ENCODE measurements at places on chromosomes 5 and 9.

DNA sequence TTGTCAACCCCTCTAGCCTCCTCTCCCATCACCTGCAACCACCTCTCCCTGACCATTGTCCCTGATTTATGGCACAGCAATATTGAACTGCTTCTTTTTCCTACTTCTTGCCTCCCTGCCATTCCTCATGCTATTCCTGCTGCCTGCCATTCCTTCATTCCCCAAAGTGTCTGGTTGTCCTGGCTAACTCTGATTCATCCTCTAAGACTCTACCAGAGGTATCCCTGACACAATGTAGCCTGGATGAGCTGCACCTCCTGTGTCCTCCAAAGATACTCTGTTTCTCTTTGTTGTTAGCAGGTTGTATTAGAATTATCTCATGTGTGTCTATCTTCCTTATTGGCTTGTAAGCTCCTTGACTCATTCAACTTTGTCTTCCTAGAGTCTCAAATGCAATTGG is 53.5 kb upstream of the PTPN3 start:
- DNase-seq: no peak

GRCh38 chr5:60010328-60010727 is 116.8 kb upstream of the PDE4D start:
- DNase-seq: no peak

DNA sequence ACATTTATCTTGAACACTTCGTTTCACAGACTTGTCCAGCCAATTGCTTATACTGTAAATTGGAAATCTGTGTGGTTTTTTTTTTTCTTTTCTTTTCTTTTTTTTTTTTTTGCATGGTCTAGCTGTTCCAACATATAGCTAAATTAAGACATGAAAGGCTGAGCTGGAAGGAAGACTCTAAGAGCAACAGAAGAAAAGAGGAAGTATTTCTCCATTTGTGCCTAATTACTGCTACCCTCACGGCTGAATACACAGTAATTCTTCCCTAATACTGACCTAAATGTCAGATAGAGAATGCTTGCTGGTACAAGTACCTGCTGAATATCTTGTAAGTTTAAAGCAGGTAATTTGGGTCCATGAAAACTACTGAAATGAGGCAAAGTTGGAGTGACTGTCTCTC is 11.0 kb upstream of the HAPLN1 start:
- DNase-seq: no peak

DNA sequence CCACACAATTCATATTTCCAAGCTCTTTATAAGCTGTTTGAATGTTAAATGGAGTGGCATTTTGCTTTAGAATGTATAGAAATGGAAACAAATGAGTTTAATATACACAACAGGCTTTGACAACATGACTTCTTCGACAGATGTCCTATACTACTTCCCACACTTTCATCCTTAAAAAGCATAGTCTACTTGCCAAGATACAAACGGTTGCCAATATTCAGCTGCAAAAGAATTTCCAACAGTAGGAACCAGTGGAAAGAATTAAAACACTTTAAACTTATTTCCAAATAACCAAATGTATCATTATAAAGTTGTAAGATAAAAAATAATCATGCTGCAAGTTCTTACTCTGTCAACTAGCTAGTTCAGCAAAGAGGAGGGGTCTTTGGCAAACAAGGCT is 456.4 kb downstream of the PDE4D start:
- DNase-seq: no peak

DNA sequence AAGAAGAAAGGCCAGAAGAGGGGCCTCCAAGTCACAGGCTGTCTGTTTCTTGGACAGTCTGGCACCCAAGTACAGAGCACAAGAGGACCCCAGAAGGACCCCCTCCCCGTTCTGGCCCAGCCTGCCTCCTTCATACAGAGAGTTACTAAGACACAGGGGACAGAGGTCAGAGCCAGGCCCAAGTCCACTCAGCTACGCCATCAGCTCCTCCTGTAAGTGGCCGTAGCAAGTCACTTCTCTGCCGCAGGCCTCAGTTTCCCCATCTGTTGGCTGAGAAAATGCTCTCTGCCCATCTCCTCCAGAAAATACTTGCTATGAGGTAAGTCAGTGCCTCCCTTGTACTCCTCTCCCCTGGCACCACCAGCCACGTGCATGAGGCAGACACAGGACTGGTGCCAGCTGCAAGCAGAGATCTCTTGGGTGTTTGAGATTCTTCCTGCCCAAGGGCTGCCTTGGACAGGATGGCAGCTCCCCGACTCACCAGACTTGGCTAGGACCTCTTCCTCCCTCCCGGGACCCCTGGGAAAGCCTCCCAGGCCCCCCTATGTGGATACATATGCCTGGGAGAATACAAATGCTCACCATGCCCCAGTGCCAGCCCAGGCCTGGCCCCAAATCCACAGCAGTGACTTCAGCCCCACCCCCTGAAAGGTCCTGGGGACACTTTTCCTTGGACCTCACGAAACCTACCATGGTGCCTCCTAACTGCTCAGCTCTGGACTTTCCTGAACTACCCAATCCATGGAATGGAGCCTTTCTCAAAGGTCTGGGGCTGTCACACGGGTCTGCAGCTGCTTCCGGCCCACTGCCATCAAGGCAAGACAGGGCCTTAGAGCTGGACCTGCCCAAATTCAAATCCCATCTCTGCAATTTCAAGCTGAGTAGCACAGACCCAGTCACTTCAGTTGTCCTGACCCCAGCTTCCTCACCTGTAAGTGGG is 5.1 kb downstream of the EEIG1 start:
- DNase-seq: no peak

DNA sequence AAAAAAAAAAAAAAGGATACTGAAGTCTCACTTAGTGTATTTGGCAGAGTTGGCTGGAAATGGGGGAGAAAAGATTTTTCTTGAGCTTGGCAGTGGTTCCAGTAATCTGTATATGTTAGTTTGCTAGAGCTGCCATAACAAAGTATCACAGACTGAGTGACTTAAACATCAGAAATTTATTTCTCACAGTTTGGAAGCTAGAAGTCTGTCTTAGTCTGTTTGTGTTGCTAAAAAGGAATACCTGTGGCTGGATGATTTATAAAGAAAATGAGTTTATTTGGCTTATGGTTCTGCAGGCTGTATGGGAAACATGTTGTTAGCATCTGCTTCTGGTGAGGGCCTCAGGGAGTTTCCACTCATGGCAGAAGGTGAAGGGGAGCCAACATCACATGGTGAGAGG is 89.6 kb upstream of the CEP78 start:
- DNase-seq: no peak

- no peak for DNase-seq
Measured at GRCh38 chr9:113566712-113567071, 103.2 kb downstream of the RGS3 start.

- no peak for DNase-seq
Measured at GRCh38 chr9:15271403-15271802, 35.6 kb downstream of the TTC39B start.

GRCh38 chr5:139393497-139394122 is 1.3 kb downstream of the PROB1 start:
- DNase-seq: no peak

GRCh38 chr5:156529892-156530291 is 202.9 kb downstream of the SGCD start:
- no peak for DNase-seq

DNA sequence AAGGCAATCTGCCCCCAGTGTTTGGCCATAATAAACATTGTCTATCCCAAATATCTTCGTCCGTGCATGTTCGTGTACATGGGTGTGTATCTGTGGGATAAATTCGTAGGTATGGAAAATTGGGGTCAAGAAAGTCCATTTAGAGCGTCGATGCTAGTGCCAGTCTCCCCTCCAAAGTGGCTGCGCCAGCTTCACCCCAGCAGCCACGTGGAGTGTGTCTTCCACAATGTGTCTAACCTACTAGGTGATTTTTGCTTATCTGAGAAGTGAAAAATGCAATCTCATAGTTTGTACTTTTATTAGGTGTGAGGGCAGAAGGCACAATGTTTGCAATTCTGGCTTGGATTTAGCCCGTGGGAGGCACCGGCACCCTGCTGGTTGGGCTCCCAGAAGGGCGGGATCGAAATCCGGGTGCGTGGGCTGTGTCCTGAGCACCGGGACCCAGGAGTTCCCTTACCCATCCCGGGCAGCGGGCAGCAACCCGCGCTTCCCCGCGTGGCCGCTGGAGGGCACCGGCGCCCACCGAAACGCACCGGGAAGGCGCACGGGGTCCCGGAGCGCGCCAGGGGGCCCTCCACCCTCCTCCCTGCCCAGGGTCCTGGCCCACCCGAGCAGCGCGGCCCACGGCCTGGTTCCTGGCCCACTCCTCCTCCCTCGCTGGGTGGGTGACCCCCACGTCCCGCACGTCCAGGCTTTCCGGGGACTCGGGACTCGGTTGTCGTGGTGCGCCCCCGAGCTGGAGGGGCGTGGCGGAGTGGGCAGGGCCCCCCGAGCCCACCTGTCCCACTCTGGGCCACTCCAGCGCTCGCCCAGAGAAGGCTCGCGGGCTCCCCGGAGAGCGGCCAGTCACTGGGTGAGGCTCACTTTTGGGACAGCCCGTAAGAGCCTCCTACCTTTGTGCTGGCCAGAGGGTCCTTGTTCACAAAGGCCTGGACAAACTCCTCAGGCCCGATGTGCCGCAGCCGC is 55.4 kb upstream of the RNF130 start:
- no peak for DNase-seq

- DNase-seq: peak; percentile 9
Measured at GRCh38 chr5:59893429-59894227, at the start of gene PDE4D. Gene PDE4D (minus strand): TSS chr5:59893726.

DNA sequence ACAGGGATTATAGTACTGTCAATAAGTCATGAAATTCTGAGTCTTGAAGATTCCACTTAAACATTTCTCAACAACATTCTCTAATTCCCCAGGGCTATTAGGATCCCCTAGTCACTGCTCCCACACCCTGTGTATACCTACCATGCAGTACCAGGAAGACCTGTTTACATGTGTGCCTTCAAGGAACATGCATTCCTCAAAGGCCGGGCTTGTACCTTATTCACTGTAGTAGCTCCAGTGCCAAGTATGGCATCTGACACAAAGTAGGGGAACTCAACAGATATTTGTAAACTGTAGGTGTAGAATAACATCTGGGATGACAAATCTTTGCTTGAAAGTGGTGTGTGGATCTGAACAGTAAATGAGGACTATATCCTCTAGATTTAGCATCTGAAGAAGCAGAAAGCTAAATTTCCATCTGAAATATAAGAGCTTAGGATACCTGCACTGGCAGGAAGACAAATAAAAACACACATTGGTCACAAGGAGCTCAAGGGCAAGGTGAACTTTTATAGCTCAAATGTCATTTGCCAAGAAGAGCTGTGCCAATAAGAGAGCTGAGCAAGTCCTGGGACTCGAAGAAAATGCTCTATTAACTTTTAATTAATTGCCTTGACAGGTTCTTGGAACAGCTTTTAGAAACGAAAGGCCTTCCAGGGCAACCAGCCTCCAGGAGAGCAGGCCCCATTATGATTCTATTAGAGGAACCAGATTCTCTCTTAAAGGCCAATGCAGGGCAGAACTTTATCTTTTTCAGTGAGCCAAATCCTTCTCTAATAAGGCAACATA is 52.3 kb upstream of the MYOT start:
- no peak for DNase-seq

DNA sequence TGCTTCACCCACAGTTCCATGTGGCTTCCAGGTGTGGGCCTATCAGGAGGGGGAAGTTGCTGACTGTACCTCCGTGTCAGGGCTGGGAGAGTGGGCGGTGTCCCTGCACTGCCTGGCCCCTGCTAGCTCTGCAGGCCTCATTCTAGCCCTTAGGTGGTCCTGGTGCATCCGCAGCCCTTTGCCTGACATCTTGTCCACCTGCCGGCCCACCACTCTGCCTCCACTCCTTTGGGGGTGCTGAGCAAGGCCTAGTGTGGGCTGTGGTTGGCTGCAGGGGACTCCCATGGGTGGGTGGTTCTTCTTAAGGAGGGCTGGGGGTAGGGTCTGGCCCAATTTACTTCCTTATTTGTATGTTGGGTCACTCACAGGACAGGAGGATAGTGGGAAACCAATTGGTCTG is 66.9 kb downstream of the HSPA4 start:
- no peak for DNase-seq

DNA sequence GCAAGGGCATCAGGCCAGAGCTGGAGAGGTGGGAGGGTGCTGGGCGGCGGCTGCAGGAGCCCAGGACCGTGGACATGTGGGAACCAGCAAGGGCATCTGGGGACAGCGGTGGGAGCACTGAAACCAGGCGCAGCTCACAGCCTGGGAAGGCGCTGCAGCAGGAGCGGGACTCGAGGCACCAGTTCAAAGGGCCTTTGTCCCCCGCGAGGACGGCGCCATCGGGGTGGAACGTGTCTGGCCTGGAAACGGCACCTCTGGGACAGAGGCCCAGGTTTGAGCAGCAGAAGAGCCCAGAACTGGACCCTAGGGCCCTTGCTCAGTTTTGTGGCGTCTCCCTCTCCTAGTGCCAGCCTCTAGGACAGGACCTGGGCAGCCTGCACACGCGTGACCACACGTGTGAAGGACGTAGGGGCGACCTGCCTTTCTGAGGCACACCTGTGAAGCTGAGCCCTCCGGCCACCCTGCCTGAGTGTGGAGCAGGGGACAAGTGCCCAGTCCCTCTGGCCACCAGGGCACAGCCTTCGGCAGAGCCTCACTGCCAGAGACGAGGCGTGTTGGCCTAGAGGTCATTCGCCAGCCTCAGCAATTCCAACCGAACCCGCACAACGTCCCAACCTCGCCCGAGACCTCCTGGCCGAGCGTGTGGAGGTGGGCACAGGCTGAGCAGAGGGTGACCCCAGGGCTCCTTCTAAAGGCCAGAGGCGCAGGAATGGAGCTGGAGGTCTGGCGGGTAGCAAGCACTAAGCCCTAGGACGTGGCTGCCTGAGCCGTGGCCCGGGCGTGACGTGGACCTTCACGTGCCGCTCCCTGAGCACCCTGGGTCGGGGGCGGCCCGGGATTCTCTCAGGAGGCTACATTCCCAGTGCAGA is 2.2 kb upstream of the TMEM210 start:
- no peak for DNase-seq

GRCh38 chr5:79936646-79937216 is 54.3 kb downstream of the MTX3 start:
- no peak for DNase-seq

DNA sequence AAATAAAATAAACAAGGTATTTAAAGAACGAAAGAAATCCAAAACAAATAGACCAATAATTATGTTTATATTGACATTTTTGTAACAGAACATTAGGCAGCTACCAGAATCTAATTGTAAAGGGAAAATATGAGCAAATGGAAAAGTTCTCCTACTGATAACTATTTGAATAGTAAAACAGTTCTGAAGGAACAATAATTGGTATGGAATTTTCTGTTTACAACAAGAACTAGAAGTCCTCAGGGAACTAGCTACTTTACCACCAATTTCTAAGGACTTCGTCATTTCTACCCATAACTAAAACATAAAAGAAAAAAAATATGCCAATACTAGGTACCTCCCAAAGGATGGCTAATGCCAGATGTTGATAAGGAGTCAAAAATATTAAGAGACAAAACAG is 58.5 kb downstream of the AP3B1 start:
- no peak for DNase-seq

GRCh38 chr5:91142819-91143218 is 240.3 kb downstream of the ARRDC3 start:
- DNase-seq: no peak
